ENCODE measurements at places on chromosomes 16 and 17.

- DNase-seq, result no peak
These were observed 29.9 kb downstream of the METTL16 start for GRCh38 chr17:2481760-2482159.

- no peak for DNase-seq
These were observed 21.1 kb downstream of the NGFR start for GRCh38 chr17:49516180-49516579.

DNA sequence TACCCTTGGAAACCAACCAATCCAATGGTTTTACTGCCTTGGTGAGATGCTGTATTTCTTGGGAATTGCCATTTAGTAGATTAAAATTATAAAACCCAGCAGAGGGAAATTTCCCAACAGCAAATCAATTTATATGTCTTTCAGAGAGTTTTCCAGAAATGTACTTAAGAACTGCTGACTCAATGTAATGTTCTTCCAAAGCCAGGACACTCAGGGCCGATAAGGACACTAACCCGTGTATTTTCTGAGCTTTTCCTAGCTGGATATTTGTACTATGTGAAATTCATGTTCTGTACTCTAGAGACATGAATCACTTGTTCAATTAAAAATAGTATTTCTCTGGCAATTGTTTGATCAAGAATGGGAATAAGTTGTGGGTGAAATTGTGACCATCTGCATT, 121.4 kb downstream of the KCNJ2 start:
- no peak for DNase-seq

- no peak for DNase-seq
These were observed 21.6 kb upstream of the MPO start for GRCh38 chr17:58302171-58302918.

- no peak for DNase-seq
These were observed 27.6 kb downstream of the NMT1 start for GRCh38 chr17:45088741-45089140.

DNA sequence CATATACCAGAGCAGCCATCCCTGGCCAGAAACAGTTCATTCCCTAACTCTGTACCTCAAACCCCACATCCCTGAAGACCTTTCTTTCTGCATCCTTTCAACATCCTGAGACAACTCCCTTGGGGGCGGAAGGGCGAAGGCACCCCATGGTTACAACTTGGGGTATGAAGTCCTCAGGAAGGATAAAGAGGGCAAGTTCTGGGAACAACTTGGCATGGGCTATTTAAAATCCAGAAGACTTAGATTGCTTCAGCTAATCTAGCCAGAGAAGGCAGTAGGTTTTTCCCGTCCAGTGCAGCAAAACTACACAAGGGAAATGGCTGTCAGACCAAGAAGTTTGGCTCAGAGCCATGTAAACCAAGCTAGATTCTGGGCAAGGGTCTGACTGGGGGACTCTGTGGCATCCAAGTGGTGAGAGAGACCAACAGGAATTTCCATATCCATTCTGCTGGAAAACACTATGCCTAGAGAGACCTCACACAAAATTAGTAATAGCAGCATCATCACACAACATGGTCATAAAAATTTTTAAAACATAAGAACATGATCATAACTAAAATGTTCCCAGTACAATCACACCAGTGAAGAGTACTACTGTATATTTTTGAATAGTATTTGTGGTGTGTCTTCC, 113.2 kb downstream of the CDYL2 start:
- DNase-seq, result no peak

GRCh38 chr16:22191532-22192260, 14.4 kb upstream of the EEF2K start:
- no peak for DNase-seq

DNA sequence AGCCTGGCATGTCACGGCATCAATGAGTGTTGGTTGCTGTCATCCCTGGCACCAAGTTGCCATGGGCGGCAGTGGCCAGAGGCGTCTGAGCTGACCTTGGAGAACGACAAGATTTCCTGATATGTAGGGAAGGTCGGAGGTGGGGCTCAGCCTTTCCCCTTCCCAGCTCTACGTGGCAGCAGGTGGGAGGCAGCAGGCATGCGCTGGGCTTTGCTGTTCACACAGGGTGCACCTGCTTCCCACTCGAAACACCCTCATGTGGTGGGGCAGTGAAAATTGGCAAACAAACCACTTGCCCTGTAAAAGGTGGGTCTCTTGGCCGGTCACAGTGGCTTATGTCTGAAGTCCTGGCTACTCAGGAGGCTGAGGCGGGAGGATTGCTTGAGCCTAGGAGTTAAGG, 12.3 kb upstream of the TFAP4 start:
- no peak for DNase-seq

- DNase-seq, result no peak
These were observed 108.0 kb upstream of the GOT2 start for GRCh38 chr16:58842156-58842555.

GRCh38 chr16:84294117-84294516, 561 bp upstream of the WFDC1 start:
- no peak for DNase-seq

DNA sequence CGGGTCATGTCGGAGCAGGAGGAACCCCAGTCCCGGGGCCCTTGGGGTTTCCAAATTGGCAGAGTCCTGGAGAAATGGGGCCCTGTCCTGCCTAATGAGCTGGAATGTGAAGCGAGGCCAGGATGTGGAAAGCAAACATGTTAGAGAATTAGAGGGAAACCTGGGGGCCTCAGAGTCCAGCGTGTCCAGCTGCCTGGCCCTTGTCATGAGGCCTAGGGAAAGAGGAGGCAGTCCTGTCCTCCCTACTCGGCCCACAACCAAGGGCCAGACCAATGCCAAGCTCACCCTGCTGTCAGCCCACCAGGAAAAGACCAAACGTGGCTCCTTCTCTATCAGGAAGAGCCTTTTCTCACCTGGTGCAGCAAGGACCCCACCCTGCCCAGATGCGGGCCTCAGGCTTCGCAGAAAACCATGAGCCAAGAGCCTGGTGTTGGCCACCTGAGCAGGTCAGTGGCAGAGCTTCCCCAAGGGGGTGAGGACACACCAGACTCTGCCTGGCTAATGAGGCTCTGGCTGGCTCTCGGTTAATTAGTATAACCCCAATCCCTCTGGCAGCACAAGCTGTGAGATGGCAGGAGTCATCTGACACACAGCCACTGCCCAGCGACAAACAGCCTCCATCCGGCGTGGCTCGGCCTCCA, 10.1 kb downstream of the TEKT5 start:
- DNase-seq, result no peak

GRCh38 chr16:85445779-85446222, 167.3 kb upstream of the GSE1 start:
- DNase-seq, result no peak

DNA sequence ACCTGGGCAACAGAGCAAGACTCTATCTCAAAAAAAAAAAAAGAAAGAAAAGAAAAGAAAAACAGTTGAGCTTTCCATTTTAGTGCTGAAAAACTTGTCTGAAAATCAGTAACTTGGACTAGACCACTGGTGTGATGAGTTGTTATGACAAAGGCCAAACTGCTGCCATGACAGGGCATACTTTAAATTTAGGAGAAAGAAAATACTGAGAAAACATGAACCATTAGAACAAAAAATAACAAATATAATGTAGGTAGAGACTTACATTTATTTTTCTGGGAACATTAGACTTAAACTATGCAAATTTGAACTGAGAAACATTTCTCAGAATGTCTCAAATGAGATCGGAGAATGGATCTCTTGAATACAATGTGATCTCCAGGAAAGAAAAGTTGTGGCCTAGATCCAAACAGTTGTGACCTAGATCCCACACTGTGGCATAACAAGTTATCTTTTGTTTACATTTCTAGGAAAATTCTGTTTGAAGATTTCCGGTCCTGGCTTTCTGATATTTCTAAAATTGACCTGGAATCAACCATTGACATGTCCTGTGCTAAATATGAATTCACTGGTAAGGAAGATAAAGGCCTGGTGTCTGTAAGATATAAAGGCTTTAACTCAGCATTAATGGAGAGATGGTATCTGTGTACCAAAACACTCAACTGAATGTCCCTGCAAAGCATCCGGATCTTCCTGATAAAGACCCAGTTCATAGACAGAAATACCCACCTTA, 10.9 kb downstream of the OGFOD1 start:
- DNase-seq, result no peak

GRCh38 chr17:1713878-1714426, 3.8 kb upstream of the TLCD2 start:
- DNase-seq, result no peak
